NCI-H187 (cell line): ENCODE measurements at places on chromosomes 2 and 18.

DNA sequence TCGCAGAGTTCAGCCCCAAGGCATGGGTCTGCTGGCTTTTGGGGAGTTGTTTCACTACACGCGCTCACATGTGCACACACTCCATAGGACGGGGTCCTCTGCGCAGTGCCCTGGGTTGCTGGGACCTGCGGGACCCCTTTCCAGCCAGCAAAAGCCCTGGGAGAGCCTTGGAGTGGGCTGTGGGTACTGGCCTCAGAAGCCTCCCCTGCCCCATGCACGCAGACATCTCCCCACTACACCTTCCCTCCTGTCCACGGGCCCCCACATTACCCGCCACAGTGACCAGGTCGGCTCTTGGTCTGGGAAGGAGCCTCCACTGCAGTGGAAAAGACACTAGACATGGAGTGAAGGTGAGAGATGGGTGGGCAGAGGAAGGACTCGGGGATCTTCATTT is 48.5 kb downstream of the FAM168B start:
- no peak for DNase-seq

DNA sequence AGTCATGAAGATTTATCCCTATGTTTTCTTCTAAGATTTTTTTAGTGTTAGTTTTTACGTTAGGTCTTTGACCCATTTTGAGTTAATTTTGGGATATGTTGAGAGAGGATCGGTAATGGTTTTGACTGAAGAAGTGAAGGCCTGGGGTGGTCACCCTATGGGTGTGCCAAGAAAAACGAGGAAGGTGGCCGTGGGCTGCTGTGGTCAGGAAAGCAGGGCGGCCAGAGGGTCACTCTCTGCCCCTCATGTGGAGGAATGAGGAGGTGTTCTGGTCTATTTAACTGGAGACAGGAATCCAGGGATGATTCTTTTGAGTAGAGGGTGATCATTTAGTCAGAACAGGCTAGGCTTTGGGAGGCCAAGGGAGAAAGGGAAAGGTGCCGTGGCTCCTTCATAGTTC is 50.7 kb downstream of the MYO7B start:
- DNase-seq = no peak

GRCh38 chr2:173086518-173087213 is 11.0 kb downstream of the MAP3K20 start:
- DNase-seq = no peak

GRCh38 chr2:170820757-170821530 is 4.3 kb downstream of the GAD1 start:
- no peak for DNase-seq

DNA sequence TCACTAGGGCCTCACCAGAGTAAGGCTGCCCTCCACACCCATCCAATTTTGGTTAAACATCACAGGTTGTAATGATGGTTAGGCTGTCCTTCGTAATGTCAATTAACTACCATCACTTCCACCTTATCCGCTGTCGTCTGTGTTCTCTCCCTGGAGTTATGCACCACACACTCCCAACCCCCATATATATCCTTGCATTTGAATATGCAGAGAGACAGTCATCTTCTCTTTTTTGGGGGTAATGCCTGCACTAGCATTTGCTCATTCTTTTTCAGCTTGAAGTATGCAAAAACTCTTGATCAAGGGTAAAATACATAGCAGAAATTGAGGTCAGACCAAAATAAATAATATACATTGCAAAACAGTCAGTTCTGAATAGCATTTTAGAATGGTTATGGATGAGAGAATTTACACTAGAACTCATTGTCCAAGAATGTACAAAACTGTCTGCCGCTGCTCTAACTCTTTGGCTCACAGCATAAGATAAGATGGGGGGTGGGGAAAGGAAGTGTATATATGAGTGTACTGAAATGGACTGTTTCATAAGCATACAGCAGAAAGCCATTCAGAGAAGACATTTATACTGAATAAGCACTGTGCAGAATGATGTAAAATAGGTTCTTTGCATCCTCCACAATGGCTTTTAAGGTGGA is 397.8 kb upstream of the CHST9 start:
- DNase-seq = no peak

DNA sequence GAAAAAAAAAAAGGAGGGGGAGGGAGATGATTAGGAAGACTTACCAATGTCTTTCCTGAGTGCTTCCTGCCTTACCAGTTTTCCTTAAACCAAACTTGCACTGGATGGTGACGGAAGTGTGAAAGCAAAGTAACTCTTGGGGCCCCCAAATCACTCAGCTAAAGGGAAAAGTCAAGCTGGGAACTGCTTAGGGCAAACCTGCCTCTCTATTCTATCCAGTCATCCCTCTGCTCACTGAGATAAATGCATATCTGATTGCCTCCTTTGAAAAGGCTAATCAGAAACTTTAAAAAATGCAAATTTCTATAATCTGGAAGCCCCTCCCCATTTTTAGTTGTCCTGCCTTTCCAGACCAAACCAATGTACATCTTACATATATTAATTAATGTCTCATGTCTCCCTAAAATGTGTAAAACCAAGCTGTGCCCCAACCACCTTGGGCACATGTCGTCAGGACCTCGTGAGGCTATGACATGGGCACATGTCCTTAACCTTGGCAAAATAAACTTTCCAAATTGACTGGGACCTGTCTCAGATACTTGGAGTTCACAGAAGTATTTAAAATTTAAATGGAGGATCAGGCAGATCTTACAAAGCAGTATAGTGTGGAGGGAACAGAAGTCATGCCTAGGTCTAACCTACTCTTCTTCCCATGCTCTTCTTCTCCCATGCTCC is 7.2 kb upstream of the CYBRD1 start:
- DNase-seq = no peak

DNA sequence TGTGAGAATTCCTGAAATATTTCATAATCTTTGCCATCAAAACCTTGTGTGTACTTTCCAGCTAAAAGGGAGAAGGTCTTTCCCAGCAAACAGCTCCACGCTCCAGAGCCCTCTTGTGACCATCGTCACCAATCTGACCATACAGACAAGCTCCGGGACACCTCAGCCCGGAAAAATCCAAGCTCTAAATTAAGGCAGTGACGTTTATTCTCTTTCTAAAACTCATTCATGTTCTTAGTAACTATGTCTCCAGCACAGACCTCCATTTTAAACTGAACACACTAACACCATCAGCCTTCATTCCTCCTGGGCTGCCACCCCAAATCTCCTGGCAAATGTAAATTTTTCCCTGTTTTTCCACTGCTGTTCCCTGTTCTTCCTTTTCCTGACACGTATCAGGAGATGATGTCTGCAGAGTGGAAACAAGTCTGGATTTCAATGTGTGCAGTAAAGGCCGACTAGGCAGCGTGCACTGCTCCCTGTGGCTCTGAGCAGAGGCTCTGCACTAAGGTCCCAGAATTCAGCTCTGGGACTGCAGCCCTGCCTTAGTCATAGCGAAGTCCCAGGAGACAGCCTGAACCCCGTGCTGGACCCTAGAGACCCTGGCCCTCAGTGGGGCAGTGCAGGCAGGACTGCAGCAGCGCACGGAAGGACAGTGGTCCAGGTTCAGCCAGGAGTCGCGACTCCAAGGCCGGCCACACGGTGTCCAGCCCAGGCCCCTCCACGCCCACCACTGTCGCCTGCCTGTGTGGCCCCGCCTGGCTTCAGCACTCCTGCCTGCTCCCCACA is 452.5 kb upstream of the SALL3 start:
- DNase-seq = no peak

DNA sequence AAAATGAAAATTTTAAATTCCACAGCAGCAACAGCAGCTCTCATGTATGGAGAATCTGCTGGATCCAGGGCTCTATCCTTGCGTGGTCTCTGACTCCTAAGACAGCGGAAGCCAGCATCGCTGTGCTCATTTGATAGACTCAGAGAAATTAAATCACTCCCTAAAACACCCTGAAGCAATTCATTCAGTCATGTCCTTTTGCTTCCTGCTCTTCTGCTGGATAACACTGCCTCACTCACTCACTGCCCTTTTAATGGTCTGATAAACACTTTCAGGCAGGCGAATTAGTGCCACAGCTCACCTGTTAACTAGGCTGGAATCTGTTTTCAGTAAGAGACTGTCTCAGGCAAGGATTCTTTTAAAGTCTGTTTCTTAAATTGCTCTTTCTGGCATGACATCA is 10.0 kb downstream of the WIPF1 start:
- no peak for DNase-seq

GRCh38 chr2:83953697-83954096 is 505.4 kb downstream of the SUCLG1 start:
- DNase-seq = no peak

- DNase-seq = no peak
Observed at GRCh38 chr2:237627441-237628246, at the start of gene LRRFIP1. TSS of gene LRRFIP1 (plus strand) at chr2:237627587. CDS start at chr2:237627645, 58 bp downstream.
